ENCODE measurements at places on chromosomes 1 and 21. TPM values are rescaled to one million over a fixed set of nuclear protein-coding genes. Genes with fewer than 3 reads are reported as not detected.
A peak's percentile ranks its signal among the peaks of the same experiment; 100 is the strongest.

The CROCC gene
- 59.5 TPM for total RNA-seq

The KCNT2 gene
- total RNA-seq, result 12.3 TPM

The BMP8B gene
- 0.37 TPM for total RNA-seq

The TNFRSF9 gene
- not detected for total RNA-seq

The CBR3 gene
- 12.1 TPM for total RNA-seq

DNA sequence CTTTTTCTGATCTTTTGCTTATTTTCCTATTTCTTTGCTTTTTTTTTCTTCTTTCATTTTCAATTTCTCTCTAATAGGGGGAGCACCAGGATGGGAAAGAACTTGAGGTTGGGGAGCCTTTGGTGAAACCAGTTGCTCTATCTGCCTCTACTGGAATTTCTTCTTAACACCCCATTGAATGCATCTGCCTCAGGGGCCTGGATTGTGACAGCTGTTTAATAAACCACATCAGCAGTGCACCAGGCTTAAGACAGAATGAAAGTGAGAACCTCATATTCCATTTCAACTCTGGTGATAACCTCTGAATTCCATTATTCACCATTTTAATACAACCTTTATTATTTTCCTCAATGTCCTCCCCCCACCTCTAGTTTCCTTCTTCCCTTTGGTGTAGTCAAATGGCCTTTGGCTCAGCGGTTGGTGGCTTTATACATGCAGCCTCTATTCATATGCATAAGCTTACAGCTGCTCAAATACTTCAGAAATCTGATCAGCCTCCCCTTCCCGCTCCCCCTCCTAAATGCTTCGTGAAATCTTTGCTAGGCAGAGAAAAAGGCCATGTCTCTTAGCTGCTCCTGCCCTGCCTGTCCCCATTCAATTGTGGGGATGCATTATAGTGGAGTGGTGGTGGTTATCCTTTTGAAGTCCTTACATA is 537.3 kb upstream of the PLXNA2 start:
- peak; percentile 15 for DNase-seq

- DNase-seq, result no peak
These were observed 153.4 kb downstream of the PCP4 start for GRCh38 chr21:40020651-40021050.

DNA sequence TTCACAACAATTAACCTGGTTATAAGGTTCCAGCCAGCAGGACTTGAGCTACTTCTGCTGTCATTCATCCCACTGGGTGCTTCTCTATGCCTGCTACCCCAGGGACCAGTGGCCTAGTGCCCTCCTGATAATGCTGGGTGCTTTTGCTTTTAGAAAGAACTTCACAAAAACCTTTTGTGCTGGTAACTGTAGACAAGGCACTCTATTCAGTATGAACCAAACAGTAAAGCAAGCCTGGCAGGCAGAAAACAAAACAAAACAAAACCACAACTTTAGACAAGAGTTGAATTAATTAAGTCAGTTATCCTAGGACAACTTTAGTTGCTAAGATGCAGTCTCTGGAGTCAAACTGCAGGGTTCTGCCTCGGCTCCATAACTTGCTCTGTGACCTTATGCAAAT is 61.9 kb upstream of the ADGRL2 start:
- no peak for DNase-seq

DNA sequence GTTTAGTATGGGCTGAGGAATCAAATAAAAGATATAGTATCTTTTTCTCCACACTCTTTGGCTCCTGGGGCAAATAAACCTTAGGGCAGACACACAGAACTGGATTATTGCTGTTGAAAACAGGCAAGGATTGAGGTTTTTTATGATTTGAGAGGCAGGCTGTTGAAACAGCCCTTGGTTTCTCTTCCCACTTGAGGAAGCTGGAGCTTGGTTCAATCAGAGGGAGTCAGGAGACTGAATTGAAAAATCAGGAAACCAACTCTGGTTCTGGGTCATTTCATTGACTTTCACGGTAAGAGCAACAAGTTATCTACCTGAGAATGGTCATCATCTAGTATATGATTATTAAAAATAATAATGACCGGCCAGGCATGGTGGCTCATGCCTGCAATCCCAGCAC is 108.4 kb downstream of the CNIH3 start:
- no peak for DNase-seq

GRCh38 chr1:67997746-67998145 is 52.7 kb downstream of the DIRAS3 start:
- no peak for DNase-seq

- DNase-seq, result no peak
These were observed 40.3 kb downstream of the TP73 start for GRCh38 chr1:3692598-3692997.

GRCh38 chr1:58874757-58875755 is 91.2 kb upstream of the JUN start:
- peak; percentile 61 for DNase-seq

DNA sequence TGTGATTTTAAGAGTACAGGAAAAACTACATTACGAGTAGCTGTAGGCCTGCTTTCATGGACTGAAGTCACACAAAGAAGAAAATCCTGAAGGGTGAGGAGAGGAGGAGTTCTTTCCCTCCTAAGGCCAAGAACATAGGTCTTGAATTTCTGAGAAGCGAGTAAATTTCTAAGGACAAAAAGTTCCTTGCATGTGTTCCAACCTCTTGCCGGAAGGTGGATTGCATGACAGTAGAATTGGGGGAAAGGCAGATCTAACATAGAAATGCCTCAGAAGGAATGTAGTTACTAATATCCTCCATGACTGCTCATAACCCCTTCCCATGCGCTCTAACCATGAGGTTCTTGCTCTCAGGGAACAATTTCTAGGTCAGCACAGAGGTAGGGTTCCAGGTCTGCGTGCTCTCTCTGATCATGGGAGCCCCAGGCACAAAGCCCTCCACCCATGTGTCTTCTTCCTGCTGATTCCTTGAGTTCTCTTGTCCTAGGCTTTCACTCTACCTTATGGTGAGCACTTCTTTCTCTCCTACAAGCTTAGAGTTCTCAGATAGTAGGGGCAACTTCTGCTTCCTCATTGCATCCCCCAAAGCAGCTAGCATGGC is 13.7 kb downstream of the CD2 start:
- DNase-seq, result no peak

Measured in H7 (cell line).